ENCODE measurements at places on chromosomes 7 and 10.
A peak's percentile ranks its signal among the peaks of the same experiment; 100 is the strongest.

DNA sequence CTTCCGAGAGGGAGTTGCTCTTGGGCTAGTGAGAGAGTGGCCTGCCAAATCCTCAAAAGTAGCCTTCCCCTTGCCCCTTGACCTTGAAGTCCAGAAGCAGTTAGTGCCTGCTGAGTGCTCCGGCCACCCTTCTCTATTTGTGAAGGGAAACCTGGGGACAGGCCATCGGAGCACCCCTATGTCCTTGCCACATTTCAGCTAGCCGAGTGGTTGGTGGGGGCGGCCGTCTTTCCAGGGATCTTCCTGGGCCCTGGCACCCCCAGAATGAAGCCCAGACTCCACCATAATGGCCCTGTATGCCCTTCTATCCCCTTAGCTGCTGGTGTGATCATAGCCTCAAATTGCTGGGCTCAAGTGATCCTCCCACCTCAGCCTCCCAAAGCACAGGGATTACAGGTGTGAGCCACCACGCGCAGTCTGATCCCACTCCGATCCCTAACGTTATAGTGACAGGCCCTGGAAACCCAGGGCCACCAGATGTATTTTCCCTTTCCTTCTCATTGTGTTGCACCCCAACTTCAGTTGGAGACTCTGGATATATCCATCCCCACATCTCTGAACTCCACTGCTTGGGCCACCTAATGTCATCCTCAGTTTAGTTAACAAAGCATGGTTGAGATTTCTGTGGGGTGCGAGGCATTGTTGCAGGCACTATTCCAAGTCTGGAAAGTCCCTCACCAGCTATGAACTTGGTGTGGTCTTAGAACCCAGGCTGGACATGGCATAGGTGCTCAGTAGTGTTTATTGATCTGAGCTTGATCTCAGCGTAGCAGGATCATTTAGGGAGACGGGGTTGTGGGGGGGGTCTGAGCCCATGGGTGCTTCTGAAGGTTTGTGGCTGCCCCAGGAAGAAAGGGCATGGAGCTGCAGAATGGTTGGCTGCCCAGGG, 1.6 kb downstream of the TSPAN14 start:
- no peak for DNase-seq

- no peak for DNase-seq
Observed at GRCh38 chr7:115721293-115722217, 309.0 kb downstream of the TFEC start.

DNA sequence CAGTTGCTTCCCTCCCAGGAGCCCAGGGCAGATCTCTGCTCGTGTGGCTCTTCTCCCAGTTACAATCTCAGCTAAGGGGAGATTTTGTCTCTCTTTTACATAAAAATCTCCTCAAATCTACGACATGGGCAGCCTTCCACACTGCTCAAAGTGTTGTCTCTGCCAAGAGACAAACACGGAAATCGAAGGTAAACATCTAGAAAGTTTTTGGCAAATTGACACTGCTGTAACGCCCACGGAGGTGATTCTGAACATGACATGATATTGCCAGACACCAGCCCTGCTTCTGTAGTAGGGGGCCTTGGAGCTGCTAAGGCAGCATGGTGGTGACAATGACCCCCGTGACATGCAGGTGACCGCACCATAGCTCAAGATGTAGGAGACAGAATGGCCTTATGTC, 128.3 kb downstream of the CCDC3 start:
- no peak for DNase-seq

GRCh38 chr7:71612911-71613310, 481.0 kb downstream of the GALNT17 start:
- no peak for DNase-seq

DNA sequence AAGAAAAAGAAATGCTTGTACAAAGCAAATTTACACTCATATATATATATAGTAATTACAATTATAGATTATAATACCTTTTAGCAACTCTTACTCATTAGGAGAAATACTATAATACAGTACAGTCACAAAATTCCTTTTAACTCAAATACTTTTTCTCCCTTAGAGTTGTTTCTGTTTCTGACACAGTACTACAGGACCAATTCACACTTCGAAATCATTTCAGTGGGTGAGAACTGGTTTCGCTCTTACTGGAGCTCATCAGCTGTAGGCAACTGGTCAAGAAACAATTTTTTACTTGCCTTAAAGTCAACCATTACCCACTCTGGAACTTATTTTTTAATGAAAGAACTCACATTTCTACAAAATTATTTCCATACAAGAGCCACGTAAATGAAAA, 6.0 kb downstream of the CCDC186 start:
- DNase-seq: no peak

DNA sequence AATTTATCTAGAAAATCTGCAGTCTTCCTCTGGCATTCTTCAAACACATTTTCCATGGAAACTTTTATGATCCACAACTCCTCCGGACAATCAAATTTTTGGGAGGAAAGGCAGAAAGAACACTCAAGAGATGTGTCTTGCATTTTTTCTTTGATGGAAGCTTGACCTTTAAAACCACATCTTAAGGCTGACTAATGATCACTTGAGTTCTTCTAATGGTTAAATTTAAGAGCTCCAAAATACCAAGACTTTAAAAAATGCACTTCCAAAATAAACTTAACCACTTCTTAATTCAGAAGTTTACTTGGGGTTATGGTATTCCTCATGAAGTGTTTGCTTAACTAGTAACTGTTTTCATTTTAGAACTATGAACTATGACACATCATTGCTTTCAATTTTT, 43.3 kb downstream of the ETV1 start:
- DNase-seq: peak; percentile 29

DNA sequence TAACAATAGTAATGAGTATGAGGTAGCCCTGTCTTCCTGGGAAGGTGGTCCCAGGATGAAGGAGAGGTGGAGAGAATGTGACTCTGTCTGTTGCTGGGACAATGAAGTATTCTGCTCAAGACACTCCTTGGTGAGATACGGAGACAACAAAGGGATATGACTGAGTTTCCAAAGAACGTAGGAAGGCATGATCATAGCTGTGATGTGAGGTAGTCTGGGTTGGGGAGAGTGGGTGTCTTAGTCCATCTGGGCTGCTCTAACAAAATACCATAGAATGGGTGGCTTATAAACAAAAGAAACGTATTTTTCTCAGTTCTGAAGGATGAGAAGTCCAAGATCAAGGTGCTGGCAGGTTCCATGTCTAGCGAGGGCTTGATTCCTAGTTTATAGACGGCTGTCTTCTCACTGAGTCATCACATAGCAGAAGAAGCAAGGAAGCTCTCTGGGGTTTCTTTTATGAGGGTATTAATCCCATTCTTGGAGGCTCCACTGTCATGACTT, 84.9 kb upstream of the RHOBTB1 start:
- DNase-seq: no peak

DNA sequence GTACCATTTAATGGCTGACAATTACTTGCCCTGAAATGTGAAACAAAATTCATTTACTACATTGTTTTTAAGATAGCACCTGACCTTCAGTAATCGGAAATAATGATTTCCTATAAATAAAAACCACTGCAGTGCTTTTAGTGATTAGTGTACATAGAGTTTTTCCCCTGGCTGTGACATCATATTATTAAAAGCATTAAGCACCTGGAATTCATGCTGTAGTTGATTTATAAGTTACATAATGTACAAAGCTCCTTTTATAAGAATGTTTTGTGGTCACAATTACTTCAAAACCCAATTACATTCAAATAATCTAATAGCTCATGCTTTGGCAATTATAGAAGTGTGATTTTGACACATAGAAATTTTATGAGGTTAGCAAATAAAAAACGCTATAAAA, 44.3 kb upstream of the EIF4H start:
- no peak for DNase-seq

- DNase-seq: no peak
Observed at GRCh38 chr7:54738737-54739136, 20.3 kb downstream of the SEC61G start.

- DNase-seq: no peak
Observed at GRCh38 chr10:127535802-127536515, 13.2 kb upstream of the NPS start.

Data from AG04449 (cell line).